NCI-H446 (cell line): ENCODE measurements at places on chromosomes 11 and 22.
A peak's percentile ranks its signal among the peaks of the same experiment; 100 is the strongest.

DNA sequence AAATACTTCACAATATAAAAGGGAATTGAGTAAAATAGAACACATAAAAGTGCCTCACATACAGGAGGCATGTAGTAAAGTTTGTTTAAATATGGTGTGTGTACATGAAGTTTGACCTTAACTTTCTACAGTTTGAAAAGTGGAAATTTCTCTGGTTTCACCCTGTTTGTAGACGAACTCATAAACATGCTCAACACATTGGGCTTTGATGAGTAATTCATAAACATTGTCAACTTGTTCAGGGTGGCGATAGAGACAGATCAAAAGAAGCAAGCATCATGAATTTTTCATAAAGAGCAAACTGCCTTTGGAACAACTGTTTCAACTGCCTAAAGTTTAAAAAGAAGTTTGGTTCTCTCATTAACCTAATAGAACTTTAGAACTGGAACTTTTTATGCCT is 9.1 kb downstream of the SLN start:
- DNase-seq, result no peak

- peak; percentile 58 for DNase-seq
Measured at GRCh38 chr11:2092956-2093412, 46.2 kb downstream of the IGF2 start.

DNA sequence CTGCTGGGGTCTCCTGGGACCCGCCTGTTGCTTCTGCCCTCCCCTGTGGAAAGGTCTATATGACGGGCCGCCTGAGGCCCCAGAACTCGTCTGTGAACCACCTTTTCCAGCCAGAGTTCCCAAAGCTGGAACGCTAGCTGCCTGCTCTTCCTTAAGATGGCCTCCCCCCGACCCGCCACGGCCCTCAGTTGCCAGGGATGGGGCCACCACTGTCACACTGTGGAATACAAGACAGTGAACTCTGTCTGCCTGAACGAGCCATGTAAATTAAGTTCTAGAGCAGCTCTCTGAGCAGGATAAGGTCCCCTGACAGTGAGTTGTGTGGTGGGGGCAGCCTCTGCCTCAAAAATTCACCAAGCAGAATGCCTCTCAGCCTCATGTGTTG is 10.3 kb downstream of the CHADL start:
- DNase-seq, result no peak

GRCh38 chr11:123578778-123579481 is 75.5 kb downstream of the SCN3B start:
- no peak for DNase-seq

- peak; percentile 43 for DNase-seq
Measured at GRCh38 chr11:104524254-104524653, 360.3 kb upstream of the PDGFD start.

- DNase-seq, result no peak
Measured at GRCh38 chr11:129865701-129866100, 29.7 kb downstream of the NFRKB start.

- no peak for DNase-seq
Measured at GRCh38 chr11:134332189-134332631, 422 bp downstream of the GLB1L2 start.

- peak; percentile 27 for DNase-seq
Measured at GRCh38 chr11:8777907-8778767, 95.5 kb downstream of the RPL27A start.

GRCh38 chr11:44930588-44931302 is 19.9 kb downstream of the TP53I11 start:
- DNase-seq, result no peak

DNA sequence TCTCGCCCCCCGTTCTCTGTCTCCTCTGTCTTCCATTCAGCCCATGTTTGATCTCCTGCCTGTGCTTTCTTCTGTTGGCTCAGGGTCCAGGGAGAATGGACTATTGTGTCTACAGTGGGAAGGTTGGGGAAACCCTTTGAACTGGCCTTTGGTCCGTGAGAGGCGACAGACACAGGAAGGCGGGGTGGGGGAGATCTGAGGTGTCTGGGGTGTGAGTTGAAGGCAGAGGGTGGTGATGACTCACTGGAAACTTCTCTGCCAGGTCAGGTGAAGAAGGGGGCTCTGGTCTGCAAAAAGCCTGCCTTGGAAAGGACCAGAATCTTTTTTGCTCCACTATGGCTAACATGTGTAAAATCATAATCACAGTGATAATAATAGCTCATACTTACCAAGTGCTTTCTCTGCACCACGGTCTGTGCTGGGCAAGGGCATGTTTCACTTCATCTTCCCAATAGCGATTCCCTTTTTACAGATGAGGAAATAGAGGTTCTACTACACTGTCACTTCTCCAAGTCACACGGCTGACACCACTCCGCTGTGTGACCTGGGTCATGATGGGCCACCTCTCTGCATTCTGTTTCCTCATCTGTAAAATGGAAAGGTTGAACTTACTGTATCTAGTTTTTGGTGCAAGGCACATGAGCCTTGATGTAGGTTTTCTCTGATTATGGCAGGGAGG is 99.8 kb upstream of the ALX4 start:
- DNase-seq, result no peak

DNA sequence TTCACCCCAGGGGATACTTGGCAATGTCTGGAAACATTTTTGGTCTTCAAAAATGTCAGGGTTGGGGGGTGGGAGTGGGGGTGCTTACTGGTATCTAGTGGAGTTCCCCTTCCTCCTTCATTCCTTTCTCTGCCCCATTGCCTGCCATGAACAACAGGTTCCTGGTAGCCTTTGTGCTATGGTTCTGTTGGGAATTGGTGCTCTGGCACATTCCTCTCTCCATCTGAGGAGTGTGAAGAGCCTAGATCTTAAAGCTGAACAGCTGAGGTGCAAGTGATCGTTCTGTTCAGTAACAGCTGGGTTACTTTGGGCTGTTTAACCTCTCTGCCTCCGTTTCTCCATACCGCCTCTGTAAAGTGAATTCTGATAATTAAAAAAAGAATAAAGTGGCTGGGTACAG is 64.3 kb downstream of the C22orf31 start:
- DNase-seq, result no peak

GRCh38 chr11:82924522-82925224 is 23.1 kb downstream of the DDIAS start:
- DNase-seq, result no peak

DNA sequence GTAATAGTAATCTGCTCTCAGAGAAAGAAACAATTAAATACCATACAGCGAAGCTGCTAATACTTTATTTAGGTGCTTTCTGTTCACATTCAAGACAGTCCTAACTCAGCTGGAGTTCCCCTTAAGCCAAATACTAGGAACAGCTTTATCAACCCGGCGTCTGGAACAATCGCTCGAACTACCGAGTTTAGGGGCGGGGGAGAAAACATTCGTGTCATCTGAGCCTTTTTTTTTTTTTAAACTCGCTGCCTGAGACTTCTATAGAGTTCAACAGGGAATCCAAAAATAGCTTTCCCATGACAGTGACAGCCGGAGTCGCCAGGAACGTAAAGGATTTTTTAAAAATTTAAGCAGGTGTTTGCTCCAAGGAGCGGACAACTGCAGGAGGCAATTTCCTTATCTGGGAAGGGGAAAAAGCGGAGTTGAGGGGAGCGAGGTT is 852 bp downstream of the TRAF6 start:
- no peak for DNase-seq

DNA sequence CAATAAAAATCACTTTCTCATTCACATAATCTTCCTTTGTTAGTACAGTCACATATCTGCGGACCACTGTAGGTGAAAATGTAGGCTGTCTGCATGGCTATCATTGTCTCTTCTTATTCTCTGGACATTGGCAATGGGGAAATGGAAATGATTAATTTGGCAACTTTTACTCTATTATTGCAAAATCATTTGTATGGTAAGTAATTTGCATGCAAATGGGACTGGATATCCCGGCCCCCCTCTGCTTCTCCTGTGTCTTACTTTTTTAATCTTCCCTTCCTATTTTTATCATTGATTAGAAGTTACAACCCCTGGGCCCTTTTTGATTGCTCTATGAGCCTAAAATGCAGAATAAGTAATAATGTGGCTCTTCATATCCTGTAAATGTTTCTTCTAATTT is 6.0 kb downstream of the GRK3 start:
- no peak for DNase-seq

DNA sequence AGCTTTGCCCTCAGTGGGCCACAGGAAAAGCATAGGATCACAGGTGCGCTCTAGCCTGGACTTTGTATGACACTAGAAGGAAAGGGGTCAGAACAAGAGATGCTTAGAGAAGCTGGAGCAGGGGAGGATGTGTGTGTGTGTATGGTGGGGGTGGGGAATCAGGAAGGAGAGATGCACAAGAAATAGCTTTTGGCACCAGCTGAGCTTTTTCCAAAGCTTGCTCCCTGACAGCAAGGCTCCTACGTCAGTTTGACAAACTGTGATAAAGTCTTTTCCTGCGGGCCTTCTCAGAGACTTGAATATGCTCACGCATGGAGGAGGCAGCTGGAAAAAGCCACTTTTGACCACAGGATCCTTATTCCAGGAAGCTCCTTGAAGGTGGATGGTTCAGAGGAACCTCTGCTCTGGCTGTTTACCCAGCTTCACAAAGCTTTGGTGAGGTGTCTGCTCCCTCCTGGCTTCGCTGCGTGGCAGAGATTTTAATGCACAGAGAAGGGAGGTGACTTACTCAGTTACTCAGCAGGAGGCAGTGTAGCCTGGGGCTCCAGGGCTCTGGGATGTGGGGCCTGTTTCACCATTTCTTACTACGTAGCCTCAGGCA is 3.9 kb downstream of the CDC42EP1 start:
- no peak for DNase-seq

DNA sequence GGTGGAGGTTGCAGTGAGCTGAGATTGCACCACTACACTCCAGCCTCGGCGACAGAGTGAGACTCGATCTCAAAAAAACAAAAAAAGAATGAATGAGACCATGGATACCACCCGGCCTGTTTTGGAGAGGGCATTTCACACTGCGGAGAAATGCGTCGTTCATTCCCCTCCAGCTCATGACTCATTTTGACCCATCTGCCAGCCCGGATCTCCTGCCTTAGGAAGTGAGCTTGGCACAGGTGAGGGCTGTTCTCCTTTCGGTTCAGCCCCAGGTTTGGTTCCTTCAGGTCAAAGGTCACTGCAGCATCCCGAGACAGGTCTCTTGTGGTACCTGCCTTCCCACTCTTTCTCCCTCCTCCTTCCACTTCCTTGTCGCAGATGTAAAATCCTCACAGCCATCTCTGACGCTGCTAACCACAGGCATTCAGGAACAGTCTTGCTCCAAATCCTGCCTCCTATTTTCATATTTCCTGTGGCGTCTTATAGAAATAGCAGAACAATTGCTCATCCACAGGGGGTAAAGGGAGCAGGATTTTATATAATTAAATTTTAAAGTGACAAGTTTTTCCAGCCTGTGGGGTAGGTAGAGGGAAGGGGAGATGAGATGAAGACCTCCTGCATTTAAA is 517.9 kb downstream of the NTM start:
- DNase-seq, result no peak

DNA sequence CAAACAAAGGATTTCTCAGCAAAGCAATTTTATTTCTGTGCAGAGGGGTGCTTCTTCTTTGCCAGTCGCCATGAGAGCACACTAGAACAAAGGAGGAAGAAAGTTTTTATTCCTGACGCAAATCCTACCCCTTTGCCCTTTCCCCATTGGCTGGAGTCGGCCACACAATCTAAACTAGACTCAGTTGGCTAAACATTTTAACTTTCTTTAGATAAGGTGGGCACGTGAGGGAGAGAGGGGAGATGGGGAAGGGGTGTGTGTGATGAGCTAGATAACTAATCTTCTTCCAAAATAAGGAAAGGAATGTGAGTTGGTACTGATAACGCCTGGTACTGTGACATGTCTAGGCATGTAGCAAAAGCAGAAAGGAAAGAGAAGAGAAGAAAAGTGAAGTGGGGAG is 626 bp downstream of the TRIM22 start:
- no peak for DNase-seq

- DNase-seq, result no peak
Measured at GRCh38 chr22:35170716-35171697, 86.3 kb upstream of the HMGXB4 start.

GRCh38 chr11:20934516-20934915 is 265.1 kb downstream of the NELL1 start:
- DNase-seq, result no peak

- no peak for DNase-seq
Measured at GRCh38 chr11:23976841-23977271, 520.0 kb upstream of the LUZP2 start.

DNA sequence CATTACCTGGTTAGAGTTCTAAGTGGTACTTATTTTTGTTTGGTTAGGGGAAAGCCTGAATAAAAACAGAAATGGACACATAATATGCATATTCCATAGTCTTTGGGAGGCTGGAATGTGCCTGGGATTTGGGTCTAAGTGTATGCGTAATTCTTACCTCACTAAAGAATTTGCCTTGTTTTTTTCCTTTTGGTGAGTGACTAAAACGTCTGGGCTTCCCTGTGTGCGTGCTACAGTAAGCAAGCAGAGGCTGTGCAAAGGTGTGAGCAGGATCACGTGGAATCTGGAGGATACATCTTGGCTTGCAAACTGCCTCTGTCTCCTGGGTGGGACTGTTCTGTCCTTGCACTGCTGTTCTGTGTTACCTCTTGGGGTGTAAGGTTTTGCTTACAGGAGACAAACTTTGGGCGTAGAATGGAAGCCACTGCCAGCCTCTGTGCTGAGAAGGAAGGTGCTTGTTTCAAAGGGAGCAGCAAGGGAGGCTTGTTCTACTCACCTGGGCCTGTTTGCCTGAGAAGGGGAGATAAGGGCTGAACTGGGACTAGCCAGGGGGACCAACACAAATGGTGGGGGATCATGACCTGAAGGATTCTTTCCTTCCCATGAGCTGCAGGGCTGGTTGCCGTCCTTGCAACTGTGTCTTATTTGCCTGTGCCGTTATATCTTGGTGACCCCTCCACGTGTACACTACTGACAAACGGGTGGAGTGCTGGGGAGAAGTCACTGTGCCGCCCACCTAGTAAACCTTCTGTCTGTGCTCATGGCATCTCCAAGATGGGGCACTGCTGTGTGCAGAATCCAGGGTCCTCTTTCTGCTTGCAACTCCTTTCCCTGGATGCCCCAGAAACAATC is 4.5 kb downstream of the NEAT1 start:
- no peak for DNase-seq

GRCh38 chr11:61488651-61489291 is 19.8 kb upstream of the LRRC10B start:
- DNase-seq, result no peak

DNA sequence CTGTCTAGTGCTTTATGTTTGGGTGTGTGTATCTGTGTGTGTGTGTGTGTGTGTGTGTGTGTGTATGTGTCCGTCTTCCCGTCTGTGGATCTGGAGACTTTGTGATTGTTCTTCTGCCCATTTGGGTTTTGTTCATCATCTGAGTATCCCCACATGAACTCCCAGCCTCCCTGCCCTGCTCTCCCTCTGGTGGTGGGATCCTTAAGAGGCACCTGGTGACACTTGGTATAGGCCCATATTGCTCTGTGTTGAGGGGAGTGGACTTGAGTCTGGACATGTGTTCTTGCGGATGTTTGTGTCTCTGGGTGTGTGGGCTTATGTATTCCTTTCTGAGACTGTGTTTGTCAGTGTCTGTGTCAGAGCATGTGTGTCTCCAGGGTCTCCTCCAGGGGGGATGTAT is 15.3 kb downstream of the RCOR2 start:
- no peak for DNase-seq

DNA sequence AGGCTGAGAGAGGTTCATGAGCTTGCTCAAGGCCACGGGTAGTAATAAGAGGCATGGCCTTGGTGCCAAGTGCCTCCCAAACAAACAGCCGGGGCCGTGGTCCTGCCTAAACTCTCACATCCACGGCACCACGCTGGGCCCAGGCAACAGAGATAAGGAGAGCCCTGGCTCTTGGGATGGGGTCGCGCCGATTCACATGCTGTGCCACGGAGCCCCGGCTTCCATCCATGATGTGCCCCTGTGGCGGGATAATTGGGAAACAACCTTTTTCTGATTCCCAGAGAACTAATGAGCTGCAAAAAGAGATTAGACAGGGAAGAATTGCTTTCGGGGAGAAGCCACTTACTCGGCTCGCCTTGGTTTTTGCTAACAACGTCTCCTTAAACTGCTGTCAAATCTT is 22.0 kb downstream of the TP53AIP1 start:
- no peak for DNase-seq
